ENCODE measurements at places on chromosomes 3 and 15. TPM values are rescaled to one million over a fixed set of nuclear protein-coding genes. Genes with fewer than 3 reads are reported as not detected.

The NR1I2 gene
- 1.0 TPM for total RNA-seq

DNA sequence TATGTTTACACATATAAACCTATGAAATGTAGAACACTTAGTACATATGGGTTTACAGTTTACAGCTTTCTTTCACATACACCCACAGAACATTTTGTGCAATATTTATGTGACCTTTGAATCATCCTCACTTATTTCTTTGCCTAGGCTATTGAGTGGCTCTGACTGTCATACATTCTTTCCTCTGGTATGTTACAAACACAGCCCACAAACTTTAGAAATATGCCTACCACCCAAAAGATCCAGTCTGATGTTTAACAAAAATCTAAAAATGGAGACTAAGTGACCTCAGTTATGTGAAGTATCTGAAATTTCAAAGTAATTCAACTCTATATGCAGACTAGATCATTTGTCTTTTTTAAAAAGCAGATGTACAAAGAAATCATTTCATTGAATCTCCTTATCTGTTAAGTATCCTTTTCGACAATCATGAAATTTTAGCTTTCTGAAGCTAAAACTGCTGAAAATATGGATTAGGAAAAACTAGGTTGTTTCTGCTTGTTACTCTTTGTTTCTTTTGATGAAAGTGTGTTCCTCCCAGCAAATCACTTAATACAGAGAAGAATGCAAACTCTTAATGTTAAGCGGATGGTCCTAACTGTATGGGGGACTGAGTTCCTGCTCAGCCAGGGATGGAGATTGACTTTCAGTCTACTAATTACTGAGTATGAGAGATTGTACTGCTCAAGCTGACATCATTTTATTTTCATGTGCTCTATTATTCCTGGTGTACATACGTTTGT lies 27.7 kb downstream of the CCDC54 start:
- DNase-seq = no peak

The SYNPR gene
- not detected for total RNA-seq

GRCh38 chr3:126571078-126571477 lies 12.3 kb upstream of the C3orf22 start:
- no peak for DNase-seq

DNA sequence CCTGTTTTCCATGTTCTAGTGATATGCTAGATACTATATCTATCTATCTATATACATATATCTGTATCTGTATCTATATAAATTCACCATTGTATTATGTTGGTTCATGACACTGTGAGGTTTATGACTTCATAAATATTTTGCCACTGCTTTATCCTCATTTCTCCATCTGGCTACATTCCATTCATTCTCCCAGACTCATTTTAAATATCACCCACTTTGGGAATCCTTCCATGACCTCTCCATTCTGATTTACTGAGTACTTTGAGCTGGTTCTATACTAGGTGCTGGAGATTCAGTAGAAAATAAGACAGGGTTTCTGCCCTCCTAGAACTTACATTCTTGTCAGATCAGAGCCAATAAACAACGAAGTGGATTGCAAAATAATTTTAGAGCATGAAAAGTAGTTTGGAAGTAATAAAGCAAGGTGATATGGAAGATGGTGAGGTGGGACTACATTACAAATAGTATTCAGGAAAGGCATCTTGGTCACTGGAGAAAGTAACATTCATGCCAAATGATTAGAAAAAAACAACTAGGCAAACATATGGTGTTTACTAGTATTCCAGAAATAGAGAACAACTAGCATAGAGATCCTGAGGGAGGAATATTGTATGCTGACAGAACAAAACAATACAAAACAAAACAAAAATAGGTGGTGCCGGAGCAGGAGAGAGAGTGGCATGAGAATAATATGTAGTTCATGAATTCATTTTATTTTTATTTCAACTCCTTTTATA lies 11.6 kb upstream of the PLSCR4 start:
- DNase-seq = no peak

DNA sequence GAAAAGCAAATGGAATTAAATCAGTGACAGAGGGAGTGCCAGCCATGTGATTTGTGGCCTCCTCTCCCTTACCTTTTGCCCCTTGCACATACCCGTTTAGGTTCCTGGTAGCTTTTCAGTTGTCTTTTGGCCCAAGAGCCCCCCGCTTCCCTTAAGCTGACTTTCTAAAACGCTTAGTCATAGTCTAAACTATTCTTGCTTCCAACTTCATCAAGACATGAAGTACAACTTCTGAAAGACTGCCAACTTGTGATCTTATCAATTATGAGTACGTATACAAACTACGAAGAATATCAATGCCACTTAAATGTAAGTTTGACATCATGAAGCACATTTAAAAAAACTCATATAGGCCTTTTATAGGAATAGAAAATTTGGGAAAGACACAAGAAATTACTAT lies 61.9 kb downstream of the EIF3J start:
- DNase-seq = no peak

GRCh38 chr3:168722091-168722490 lies 626.4 kb upstream of the GOLIM4 start:
- no peak for DNase-seq

The TGM5 gene
- 0.22 TPM for total RNA-seq

The ACAD9 gene
- 50.5 TPM for total RNA-seq

DNA sequence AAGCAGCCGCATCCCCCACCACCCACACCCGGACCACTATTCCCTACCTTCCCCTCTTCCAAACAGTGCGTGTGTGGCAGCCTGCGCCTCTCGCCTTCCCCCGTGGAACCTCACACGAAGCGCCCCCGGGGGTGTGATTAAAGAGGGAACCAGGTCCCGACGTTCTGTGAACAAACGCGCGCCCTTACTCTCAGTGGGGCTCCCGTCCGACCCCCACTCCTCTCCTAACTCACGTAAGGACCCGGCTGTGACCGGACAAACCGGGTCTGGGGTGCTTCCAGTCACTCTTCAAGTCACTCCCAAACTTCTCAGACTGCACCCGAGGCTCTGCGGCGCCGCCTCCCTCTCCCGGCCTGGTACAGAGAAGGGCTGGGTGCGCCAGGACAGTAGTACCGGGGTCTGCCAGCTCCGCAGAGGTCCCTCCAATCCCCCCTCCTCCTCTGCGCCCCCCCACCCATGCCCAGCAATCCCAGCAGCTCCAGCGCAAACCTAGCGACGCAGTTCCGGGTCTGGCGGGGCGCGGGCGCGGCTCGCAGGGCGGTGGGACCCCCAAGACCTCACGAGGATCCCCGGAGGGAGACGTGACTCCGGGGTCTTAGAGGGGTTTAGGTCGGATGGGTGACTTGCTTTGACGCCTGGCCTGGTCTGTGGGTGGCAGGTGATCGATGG lies 574 bp downstream of the DUOXA1 start:
- no peak for DNase-seq

GRCh38 chr15:31480356-31481025 lies 153.9 kb downstream of the KLF13 start:
- DNase-seq = no peak

The RPSA gene
- 3,061 TPM for total RNA-seq

DNA sequence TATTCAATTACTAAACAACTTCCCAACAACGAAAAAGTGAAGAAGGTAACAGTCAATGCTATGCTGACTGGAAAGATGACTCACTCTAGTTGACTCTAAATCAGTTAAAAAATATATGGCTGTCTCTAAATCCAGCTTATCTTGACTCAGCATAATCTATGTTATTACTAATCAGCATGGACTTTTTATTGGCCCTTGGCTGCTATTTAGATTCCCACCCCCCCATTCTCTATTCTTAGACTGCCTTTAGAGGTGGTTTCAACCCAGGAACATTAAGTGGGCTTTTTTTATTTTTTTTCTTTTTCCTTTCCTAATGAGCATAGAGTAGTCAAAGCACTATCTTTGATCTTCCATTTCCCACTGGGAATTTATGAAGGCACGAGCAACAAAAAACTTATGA lies 1.9 kb downstream of the PCOLCE2 start:
- no peak for DNase-seq

Measured in activated CD8-positive, alpha-beta T cell treated with anti-CD3 and anti-CD28 coated beads for 36 hours (primary cell).